ENCODE measurements at places on chromosomes 5 and 9.
A peak's percentile ranks its signal among the peaks of the same experiment; 100 is the strongest.

GRCh38 chr5:66659780-66660179 is 63.6 kb downstream of the MAST4 start:
- DNase-seq = no peak

DNA sequence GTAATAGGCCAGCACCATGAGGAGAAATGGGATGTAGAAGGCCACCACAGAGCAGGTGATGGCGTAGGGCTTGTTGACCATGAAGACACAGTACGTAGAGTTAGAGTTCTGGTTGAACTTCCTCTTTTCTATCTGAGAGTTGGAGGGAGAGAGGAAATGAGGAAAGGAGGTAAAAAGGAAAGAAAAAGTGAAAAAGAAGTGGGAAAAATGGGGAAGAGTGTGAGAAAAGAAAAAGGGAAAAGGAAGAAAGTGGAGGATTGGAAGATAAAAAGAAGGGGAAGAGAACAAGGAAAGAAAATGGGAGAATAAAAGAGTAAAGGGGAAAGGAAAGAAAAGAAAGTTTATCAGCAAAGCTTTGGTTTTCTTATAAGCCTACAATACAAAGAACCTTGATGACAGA is 126.1 kb downstream of the FBXO38 start:
- no peak for DNase-seq

GRCh38 chr9:106102821-106103220 is 408.5 kb downstream of the TMEM38B start:
- DNase-seq = no peak

DNA sequence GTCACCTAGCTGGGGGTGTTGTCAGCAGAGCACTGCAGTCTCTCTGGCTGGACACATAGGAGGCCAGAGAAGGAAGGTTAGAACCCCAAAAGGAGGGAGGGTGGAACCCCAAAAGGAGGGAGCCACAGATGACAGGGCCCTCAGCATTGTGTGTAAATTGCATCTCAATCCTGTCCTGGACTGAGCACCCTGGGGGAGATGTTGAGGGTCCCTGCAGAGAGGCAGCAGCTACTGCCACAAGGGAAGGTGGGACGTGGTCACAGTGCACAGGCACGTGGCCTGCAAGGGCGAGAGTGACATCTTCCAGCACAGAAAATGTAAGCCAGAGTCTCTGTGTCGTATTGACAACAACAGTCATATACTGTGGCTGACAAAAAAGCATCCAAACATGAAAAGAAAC is 36.5 kb upstream of the CEP72 start:
- DNase-seq = no peak

- no peak for DNase-seq
Measured at GRCh38 chr9:37381094-37381741, 41.3 kb upstream of the GRHPR start.

- DNase-seq = no peak
Measured at GRCh38 chr9:105047742-105048041, 119.7 kb upstream of the ABCA1 start.

DNA sequence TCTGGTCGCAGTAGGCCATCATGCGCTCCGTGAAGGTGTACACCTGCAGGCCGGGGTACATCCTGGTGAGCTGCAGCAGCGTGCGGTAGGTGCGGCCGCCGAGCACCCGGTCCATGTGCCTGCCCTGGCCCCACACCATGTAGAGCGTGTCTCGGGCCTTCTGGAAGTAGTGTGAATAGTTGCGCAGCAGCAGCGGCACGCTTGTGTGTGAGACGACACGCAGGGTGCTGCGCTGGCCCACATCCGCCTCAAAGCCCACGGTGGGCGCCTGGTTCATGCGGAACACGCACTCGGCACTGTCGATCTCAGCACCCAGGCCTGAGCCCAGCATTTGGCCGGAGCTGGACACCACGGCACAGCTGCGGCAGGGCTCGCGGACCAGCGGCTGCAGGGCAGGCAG is 4.5 kb downstream of the ST6GALNAC4 start:
- no peak for DNase-seq

DNA sequence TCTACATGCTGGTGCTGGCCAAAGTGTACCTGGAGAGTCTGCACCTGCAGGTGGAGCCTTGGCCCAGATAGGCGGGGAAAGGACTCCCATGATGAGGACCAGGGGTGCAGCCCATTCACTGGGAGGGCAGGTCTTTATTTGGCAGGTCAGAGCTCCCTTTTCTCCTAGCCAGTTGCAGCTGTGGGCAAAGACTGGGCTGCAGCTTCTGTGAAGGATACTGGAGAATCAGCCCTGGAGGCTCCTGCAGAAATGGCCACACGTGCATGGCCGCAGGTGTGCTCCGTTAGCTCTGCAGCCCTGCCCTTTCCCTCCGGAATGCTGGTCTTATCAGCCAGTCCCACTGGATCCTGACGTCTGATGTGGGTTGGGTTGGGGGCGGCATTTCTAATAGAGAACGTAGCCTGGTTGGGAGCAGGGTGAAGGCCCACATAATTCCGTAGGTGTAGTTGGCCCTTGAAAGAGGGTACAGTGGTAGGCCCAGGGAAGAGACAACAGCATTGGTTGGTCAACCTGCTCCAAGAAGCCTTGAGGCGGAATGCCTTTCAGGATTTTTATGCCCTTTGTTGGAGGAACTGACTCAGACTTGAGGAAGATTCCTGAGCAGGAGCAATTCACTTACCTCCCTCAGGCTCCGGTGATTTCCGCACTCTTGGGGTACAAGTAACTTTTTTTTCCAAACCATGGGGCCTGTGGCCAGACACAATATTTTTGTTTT is 22.0 kb upstream of the TIFAB start:
- no peak for DNase-seq

- DNase-seq = peak; percentile 55
Measured at GRCh38 chr9:71806901-71807307, 38.6 kb upstream of the CEMIP2 start.

GRCh38 chr5:139422307-139422893 is 16.9 kb downstream of the DNAJC18 start:
- DNase-seq = peak; percentile 61

DNA sequence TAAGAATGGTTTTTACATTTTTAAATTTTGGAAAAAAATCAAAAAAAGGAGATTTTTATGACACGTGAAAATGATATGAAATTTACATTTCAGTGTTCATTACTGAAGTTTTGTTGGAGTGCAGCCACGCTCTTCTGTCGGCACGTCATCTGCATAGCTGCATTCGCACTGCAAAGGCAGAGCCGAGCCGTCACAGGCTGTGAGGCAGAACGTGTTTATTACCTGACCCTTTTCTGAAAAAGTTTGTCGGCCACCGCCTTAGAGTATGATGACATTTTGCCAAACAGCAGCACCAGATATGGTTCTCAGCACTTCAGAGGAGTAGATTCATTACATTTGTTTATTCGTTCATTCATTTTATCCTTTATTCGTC is 24.1 kb downstream of the HRH2 start:
- DNase-seq = no peak

DNA sequence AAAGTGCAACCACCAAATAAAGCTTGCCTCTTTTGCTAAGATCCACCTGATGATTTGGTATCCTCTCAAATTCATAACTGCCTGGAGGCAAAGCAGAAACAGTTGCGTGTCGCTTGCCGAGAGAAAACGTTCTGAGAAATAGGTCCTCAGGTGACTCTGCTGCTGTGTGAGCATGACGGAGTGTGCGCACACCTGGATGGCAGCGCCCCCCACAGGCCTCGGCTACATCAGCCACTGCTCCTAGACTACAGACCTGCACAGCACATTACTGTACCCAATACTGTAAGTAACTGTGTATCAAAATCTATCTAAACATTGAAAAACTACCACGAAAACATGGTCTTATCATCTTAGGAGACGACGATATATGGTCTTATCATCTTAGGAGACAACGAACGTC is 87.4 kb downstream of the CAMSAP1 start:
- no peak for DNase-seq

DNA sequence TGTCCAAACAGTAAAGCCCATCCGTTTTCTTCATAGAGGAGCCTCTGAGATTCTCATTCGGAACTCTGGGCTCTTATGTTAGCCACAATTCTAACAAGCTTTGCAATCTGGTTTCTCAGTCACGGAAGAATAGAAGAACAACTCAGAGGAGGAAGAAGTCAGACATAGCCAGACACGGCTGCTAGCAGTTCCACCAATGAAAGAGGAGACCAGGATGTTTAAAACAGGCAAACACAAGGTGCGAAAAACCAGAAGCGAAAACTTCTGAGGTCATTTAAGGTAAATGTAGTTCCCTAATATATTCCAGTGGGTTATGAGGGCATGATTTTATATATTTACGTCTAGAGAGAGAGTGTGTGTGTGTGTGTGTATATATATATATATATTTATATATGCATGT is 34.1 kb upstream of the GDNF start:
- no peak for DNase-seq

DNA sequence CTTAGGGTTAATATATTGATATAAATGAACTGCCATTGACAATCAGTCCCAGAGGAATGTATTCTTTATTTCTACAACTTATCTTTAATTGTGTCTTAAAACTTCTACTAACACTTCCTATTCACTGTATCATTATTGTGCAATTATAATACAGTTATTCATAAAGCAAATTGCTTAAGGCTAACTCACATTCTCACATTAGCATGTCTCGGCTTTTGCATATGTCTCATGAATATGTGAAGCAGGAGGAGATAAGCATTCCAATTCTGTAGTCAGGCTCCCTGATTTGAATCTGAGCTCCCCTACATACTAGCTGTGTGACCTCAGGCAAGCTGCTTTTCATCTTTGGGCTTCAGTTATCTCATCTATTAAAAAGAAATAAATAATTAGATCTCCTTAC is 45.4 kb downstream of the PLGRKT start:
- no peak for DNase-seq

GRCh38 chr5:141828162-141828561 is 50.0 kb downstream of the PCDH1 start:
- DNase-seq = no peak

GRCh38 chr9:134551176-134551575 is 90.4 kb upstream of the COL5A1 start:
- no peak for DNase-seq

- DNase-seq = no peak
Measured at GRCh38 chr5:168693297-168693696, 114.1 kb upstream of the PANK3 start.

DNA sequence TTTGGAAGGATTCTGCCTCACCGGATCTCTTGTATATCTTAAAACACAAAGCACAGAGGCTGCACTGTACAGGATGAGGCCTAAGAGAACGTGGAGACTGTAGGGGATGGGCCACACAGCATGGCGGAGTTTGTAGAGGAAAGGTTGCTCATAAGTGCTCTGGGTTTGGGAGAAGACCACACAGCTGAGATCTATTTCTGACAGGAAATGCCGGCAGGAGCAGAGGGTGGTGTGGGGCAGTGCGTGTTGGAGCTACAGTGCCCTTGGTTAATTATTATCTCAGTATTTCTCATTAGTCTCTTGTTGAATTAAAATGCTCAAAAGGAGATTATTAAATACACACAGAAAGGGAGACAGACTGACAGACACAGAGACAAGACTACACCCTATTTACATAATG is 9.6 kb downstream of the PALM2AKAP2 start:
- no peak for DNase-seq

DNA sequence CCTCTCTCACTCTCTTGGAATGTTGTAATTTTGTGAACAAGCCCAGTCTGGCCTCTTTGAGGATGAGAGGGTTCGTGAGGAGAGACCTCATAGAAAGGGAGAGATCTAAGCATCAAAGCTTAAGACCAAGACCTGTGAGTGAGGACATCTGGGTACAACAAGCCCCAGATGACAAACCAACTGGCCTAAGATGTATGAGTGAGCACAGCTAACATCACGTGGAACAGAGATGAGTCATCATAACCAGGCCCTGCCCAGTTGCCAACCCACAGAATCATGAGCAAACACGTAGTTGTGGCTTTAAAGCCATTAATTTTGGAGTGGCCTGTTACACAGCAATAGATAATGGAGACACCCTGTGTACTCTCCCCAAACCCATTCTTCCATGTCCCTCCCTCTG is 439.1 kb upstream of the KIF2A start:
- DNase-seq = no peak

GRCh38 chr5:140413230-140413629 is 11.6 kb downstream of the ANKHD1 start:
- no peak for DNase-seq

DNA sequence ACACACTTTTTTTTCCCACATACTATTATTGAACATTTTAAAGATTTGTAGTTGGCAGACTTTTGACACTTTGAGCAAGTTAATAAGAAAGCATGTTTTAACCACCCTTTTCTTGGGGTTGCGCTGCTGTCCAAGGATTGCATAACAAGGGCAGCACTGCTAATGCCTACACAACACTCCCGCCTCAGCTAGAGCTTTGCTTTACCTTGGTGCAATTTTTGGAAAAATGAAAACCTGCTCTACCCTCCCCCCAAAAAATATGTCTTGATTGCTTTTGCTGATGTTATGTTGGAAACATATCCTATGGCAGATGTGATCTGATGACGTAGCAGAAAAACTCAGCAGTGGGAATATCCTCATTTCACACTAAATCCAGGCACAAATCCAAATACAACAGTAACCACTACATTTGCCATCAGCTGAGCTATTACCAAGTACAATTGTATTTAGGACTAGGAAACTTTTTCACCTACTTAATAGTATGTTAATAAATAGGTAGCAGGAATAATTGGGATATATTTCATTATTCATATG is 51.5 kb downstream of the UBE2R2 start:
- no peak for DNase-seq

DNA sequence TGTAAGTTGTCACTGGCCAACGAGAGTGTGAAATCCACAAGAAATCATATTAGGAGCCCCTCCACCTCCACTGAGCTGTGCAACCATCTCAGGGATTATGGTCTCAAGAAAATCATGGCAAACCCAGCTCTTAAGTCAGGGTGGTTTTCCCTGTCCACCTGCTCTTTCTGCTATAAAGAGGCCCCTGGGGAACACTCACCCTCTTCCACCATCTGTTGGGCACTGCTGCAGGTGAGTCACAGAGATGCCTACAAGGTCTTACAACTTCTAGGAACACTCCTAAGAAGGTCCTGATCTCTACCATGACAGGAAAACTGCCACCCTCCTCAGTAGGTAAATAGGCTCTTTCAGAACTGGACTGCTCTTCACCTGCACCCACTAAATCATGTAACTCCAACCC is 61.8 kb downstream of the DRD1 start:
- no peak for DNase-seq

- peak; percentile 32 for DNase-seq
Measured at GRCh38 chr9:93184432-93185265, 710 bp downstream of the WNK2 start.

GRCh38 chr9:83379045-83379444 is 159.2 kb downstream of the FRMD3 start:
- no peak for DNase-seq

- no peak for DNase-seq
Measured at GRCh38 chr9:20532584-20532983, 89.7 kb downstream of the MLLT3 start.

GRCh38 chr5:168893283-168893682 is 314.1 kb upstream of the PANK3 start:
- no peak for DNase-seq

DNA sequence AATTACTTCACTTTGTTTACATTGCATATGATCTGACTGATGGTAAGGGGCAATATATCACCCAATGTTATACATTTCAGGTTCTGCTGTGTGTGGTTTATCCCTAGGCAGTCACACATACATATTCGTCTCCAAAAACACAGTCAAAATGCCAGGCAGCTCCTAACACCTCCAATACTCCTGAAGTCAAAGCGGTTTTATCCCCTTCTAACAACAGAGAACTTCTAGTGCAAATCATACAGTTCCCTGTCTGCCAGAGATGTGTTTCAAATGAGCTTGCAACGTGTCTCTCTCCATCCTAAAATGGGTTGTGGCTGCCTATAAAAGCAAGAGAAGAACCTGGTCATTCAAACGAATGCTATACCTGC is 328.9 kb downstream of the ELAVL2 start:
- DNase-seq = no peak

- DNase-seq = no peak
Measured at GRCh38 chr9:113973963-113974413, 97.9 kb downstream of the ZNF618 start.

- no peak for DNase-seq
Measured at GRCh38 chr9:28720746-28721145, 1147.5 kb upstream of the C9orf72 start.

Measured in endothelial cell (in vitro differentiated cells).